Stimulated activated CD8-positive, alpha-beta memory T cell treated with anti-CD3 and anti-CD28 coated beads, Interleukin-15, amount 100 ng/mL, for 4 hours (primary cell): ENCODE measurements at places on chromosomes 4 and X.

DNA sequence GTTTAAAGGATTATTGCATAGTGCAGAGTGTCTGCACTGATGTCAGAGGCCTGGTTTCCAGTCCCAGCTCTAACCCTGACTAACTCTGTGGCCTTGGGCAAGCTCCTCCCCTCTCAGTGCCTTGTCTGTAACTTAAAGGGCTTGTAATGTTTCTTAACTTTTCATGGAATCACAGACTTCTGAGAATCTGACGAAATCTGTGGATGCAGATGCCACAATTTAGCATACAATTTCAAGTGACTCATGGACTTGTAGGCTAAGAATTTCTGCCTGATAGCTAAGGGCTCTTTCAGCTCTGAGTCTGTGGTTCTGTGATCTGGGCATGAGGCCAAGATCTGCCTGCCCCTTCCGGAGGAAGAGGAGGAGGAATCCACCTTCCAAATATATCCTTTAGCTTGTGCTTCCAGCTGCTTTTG lies 236.9 kb downstream of the AR start:
- DNase-seq, result no peak

DNA sequence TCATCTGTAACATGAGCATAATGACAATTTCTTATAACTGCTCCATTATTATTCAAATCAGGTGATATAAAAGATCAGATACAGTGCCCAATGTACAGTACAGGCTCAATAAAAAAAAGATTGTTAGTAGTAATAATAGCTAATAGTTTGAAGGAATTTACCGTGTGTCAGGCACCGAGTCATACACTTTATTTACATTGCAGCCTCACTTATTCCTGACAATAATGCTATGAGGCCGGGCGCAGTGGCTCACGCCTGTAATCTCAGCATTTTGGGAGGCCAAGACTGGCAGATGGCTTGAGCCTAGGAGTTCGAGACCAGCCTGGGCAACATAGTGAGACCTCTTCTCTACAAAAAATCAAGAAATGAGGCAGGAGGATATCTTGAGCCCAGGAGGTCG lies 10.1 kb upstream of the MAP7D3 start:
- DNase-seq, result no peak

GRCh38 chr4:83219344-83220331 lies 65.0 kb downstream of the COQ2 start:
- peak; percentile 37 for DNase-seq

DNA sequence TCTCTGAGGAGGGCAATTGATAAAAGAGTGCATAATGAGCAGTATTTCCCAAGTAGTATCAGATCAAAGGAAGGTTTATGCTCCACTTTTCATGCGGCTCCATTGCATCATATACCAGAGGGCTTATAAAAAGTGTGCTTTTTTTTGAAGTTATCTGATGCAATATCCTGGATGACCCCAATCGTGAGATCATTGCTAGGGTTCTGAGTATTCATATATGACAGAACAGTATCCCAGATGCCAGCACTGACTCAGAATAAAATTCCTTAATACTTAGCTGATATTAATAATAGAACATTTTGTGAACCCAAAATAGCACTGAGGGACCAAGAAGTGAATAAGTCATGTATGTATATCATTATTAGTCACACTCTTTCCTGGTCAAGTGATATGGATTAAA lies 945.5 kb upstream of the AGA start:
- DNase-seq, result no peak

DNA sequence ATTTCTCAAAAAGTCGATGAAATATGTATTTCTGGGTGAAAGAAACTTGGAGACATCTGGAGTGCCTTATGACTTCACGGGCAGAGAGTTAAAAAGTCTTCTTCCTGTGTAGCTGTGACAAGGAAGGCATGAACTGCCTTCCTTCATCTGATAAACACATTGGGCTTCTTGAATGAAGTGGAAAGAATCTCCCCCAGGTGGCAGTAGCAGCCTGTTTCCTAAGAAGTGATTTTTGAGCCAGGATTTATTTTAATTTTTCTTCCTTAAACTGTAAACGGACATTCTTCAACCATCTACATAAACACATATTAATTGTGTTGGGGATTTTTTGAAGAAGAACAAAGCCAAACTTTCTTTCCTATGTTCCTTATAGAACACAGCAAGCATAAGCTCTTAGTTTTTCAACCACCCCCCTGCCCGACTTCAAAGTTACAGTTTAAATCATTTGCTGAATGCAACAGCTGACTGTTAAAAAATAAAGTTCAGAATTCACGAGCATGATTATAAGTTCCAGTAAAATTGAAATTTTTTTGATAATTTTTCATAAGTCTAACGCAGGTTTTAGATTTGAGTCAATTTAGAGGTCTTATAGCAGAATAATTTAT lies 980 bp upstream of the GIMD1 start:
- no peak for DNase-seq

- no peak for DNase-seq
Observed at GRCh38 chr4:7590189-7590588, 155.5 kb upstream of the PSAPL1 start.

- DNase-seq, result no peak
Observed at GRCh38 chr4:168483811-168484210, 3.5 kb upstream of the DDX60L start.

GRCh38 chr4:85595796-85596559 lies 121.0 kb downstream of the ARHGAP24 start:
- DNase-seq, result no peak

DNA sequence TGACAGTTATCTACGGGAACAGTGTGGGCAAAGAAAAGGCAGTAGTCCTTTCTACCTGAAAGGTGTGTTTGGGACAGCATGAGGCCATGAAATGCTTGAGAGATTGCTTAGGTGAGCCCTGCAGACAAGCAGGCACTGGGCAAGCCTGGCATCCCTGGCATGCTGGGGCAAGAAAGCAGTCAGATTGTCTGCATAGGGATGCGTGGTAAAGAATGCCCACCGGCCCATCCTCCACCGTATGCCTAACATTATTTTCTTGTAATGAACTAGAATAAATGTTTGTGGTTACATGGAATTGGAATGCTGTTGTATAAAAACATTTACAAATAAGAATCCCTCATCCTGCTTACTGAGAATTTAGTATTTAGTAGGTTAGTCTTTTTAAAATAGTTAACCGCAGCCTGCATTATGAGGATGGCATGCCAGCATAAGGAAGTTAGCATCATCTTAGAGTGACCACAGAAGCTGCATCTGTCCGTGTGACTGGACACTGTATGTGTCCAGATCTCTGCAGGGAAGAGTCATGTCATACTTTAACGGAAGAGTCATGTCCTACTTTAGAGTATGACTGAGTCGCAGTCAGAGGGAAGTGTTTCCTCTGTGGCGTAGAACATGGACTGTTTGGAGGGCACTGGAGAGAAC lies 18.9 kb downstream of the ZBTB49 start:
- DNase-seq, result no peak

GRCh38 chrX:100600340-100600739 lies 15.6 kb downstream of the TNMD start:
- DNase-seq, result no peak

DNA sequence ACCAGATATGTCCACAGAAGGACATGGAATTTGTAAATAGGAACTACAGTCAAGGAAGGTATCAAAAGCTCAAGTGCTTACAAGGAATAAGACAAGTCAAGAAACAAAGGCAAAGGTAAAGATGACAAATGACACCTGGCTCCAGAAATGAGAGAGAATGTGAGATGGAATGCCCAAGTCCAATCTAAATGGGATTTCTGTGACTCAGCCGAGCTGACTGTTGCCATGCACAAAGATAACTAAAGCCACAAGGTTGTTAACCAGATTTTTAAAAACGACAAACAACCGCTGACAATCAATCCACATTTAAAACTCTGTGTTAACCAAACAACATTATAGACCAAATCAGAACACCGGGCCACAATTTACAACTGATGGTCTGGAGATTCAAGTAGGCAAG lies 1.1 kb downstream of the NFXL1 start:
- no peak for DNase-seq

DNA sequence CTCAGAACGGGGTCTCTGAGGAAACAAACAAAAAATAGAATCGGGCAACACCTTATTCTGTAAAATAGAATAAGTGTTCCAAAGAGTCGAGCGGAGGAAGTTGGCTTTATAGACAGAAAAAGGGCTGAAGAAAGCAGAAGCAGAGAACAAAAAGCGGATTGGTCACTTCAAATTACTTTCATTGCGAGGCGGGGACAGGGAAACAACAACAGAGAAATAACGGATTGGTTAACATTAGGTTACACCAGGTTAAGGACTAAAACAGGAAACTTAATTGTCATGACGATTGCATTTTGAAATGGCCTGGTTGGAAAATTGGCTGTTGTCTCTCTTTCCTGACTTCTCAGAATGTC lies 433 bp upstream of the COQ2 start:
- no peak for DNase-seq

GRCh38 chr4:112931001-112931400 lies 118.5 kb upstream of the ANK2 start:
- DNase-seq, result no peak

GRCh38 chr4:117773064-117773936 lies 261.0 kb upstream of the NDST3 start:
- no peak for DNase-seq

DNA sequence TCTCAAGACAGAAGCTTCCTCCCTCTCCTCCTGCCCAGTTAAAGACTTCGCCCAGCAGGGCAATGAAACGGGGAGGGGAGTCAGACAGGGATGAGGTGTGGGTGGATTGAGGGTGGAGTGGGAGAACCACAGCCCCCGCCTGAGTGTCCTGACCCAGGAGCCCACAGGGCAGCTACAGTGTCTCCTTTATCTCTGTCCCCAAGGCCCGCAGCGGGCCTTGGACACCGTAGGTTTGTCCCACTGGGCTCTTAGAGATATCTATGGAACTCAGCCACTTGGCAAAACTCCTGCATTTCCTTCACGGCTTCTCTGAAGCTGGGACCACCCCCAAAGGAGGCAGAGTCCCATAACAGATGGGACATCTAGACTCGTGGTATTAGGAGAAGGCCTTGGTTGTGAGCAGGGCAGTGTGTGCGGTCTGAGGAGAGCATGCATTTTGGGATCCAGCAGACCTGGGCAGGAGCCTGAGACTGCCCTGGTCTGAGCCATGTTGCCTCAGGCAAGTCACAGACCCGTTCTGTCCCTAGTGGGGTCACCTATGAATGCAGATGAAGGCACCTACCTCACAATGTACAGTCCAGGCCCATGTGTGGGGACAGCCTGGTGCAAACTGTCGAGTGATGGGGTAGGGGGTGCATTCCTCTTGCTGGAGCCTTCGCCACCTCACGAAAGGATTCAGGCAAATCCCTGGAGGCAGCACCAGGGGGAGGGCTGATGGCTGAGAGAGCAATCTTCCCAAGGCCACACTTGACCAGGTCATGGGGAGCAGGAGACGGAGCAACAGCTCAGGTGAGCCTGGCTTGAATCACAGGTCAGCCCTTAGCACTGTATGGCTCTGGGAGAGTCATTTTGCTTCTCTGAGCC lies 225.7 kb upstream of the PSAPL1 start:
- no peak for DNase-seq
